ENCODE measurements at places on chromosomes 2 and 18. TPM values are rescaled to one million over a fixed set of nuclear protein-coding genes. Genes with fewer than 3 reads are reported as not detected.

Gene HOXD1
- polyA plus RNA-seq: 7.8 TPM

Gene MC2R
- polyA plus RNA-seq: not detected

Gene TBR1
- 0.03 TPM for polyA plus RNA-seq

Gene OTX1
- polyA plus RNA-seq: not detected

All from right renal pelvis (tissue), 4 donors.